ENCODE measurements at places on chromosomes 11 and 22.

DNA sequence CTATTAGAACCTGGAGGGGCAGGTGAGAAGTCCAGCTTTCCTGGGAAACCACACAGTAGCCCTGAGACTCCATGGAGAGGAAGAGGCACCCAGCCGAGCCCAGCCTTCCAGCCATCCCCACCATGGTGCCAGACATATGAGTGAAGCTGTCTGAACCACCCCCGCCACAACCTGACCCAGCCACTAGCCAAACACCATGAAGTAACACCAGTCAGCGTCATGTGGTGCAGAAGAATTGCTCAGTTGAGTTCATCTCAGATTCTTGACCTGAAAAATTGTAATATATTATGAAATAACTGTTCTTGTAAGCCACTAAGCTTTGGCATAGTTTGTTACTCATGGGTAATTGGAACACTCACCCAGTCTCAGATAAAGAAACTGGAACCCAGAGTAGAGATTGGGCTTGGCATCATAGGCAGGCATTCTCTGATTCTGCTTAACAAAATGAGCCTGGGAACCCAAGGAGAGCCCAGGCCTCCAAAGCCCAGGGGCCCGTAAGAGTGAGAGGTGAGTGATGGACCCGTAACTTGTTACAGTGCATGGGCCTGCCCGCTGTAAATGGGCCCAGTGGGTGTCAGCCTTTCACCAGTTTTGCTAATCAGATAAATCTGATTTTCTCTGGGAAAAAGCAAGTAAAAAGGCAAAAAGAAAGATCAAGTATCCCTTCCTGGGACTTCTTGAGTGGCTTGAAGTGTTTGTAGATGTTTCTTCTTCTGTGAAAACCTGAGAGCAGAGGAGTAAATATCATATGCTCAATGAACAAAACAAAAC lies 305.5 kb downstream of the DDX10 start:
- no peak for DNase-seq

DNA sequence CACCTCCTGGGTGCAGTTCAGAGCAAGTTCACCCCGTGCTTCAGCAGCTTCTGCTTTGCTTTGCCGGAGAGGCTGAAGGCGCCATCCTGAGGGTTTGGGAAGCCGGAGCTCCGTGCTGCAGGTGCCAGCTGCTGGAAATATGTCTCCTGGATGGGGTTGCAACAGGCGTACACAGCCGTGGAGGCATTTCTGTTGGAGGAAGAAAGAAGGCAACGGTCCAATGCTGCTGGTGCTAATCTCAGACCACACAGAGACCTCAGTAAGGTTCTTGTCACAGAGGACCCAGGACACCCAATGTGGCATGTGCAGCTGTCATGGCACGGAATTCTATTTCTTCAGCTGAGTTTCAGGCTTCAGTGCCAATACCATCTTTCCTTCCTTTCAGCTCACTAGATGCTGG lies 24.2 kb downstream of the ASPHD2 start:
- DNase-seq: no peak

GRCh38 chr11:61688365-61689163 lies 8.4 kb downstream of the DAGLA start:
- no peak for DNase-seq

- no peak for DNase-seq
Measured at GRCh38 chr22:23675502-23676415, 15.1 kb upstream of the RGL4 start.

DNA sequence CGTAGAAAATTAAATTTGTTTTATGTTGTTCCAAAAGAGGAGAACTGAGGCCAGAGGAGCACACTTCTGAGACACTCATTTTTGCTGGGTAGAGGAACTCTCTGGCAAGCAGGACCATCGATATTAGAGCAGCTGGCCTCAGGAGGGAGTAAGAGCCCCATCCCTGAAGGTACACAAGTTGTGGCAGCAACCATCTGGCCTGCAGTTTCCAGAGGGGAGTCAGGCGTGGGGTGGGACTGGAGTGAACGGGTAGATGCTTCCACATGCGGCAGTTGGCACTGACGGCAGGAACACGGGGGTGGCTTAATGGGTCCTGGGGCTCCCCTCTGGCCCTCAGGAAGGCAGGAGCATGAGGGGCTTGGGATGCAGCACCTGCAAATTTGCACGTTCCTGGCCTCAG lies 13.2 kb upstream of the SSTR3 start:
- DNase-seq: no peak

Measured in retina (tissue), 1 donor.